ENCODE measurements at places on chromosomes 3 and 15. TPM values are rescaled to one million over a fixed set of nuclear protein-coding genes. Genes with fewer than 3 reads are reported as not detected.

Gene RAB6B
- 9.2 TPM for total RNA-seq

Gene THAP10
- 0.90 TPM for total RNA-seq

Gene OCA2
- total RNA-seq, result 4.0 TPM

Gene CFAP161
- 0.45 TPM for total RNA-seq

Gene NTRK3
- 79.2 TPM for total RNA-seq

All from aorta (tissue), 5 donors.